ENCODE measurements at places on chromosomes 11 and 22.
A peak's percentile ranks its signal among the peaks of the same experiment; 100 is the strongest.

DNA sequence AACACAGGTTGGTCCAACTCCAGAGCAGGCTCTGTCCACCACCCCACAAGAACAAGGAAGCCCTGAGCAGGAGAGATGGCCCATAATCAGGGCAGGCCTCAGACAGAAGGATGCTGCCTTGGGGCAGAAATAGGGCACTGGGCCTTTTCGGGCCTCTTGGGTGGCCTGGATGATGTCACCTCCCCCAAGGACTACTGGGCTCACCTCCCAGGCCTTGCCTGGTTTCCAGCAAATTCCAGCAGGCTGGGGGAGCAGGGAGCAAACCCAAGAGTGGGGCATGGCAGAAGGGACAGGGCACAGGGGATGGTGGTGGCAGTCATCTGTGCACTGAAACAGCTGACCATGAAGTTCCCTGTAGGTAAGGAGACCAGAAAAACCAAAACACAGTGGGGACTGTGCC is 5.3 kb upstream of the NAA40 start:
- no peak for DNase-seq

- peak; percentile 8 for DNase-seq
Observed at GRCh38 chr11:61293867-61294716, 1.0 kb downstream of the VWCE start.

DNA sequence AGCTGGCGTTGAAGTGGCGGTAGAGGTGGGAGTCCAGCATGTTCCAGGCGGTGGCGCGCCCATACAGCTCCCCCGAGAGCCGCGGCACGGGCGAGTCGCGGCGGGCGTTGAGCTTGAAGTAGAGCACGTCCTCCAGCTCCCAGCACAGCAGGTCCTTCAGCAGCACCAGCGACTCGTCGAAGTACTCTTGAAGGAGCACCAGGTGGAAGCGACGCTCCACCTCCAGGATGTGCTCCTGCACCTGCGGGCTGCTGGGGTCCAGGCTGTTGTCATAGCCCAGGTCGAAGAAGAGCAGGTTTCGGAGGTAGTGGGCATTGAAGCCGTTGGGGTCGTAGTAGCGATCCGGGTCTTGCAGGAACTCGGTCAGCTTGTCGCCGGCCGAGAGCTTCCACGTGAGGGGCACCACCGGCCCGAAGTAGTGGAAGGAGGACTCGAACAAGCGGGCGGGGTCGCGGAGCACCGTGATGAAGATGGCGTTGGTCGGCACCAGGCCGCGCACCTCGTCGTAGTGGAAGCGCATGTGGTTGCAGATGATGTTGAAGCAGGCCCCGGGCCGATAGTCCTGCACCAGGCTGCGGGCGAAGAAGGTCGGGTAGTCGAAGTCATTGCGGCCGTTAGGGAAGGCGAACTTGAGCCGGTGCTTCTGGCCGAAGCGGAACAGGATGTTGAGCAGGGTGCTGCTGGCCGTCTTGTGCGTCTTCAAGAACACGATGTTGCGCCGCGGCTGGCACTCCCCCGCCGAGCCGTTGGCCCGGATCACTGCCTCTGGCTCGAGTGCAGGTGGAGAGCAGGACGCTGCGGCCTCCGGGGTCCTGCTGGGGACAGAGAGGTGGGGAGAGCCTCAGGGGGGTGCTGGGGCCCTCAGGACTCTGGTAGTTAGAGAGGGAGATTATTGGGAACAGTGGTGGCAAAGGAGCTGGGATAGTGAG is 9.0 kb upstream of the SEC14L6 start:
- no peak for DNase-seq

- DNase-seq: no peak
Observed at GRCh38 chr22:22531770-22532546, 11.9 kb upstream of the ZNF280A start.

DNA sequence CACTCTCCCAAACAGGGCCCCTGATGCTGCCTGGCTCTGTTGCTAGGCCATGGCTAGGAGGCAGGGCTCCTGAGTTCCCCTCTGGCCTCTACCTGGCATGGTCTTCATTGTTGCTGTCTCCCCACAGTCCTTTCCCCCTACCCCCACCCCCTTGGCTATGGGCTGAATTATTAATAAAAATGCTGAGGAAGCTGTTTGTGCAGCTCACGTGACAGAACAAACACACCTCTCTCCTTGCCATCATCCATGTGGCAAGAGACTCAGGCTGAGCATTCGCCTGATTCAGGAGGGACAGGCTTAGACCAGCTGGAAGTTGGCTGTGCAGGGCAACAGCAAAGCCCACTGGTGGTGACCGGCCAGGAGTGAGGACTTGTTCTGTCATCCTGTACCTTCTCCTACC is 4.2 kb upstream of the SYT7 start:
- no peak for DNase-seq

GRCh38 chr11:121649798-121650197 is 197.0 kb upstream of the SORL1-AS1 start:
- DNase-seq: no peak

Data from activated CD4-positive, alpha-beta T cell treated with anti-CD3 and anti-CD28 coated beads for 4 hours (primary cell).